ENCODE measurements at places on chromosomes 7 and 10. TPM values are rescaled to one million over a fixed set of nuclear protein-coding genes. Genes with fewer than 3 reads are reported as not detected.

TRDMT1 gene
- 7.9 TPM for polyA plus RNA-seq

DNA sequence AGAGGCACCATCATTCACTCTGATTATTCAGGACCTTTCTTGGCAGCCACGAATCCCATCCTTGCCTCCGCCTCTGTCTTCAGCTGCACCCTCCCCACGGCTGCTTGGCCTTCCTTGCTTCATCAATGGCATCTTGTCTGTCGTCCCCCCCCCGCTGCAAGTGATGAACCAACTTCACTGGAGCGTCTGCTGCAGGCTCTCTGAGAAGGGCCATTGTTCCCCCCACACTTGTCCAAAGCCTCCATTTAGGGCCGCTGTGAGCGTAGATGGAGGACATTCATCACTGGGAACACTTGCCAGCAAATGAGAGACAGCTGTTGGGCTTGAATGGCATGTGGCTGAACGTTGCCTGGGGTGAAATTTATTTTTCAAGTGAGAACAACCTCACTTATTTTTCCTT is 20.1 kb downstream of the AFAP1L2 start:
- DNase-seq: peak; percentile 51

GAD2 gene
- not detected for polyA plus RNA-seq

- no peak for DNase-seq
Measured at GRCh38 chr10:31314256-31315150, 4.5 kb upstream of the ZEB1 start.

- no peak for DNase-seq
Measured at GRCh38 chr10:80167471-80168161, 35.1 kb downstream of the PLAC9 start.

DNA sequence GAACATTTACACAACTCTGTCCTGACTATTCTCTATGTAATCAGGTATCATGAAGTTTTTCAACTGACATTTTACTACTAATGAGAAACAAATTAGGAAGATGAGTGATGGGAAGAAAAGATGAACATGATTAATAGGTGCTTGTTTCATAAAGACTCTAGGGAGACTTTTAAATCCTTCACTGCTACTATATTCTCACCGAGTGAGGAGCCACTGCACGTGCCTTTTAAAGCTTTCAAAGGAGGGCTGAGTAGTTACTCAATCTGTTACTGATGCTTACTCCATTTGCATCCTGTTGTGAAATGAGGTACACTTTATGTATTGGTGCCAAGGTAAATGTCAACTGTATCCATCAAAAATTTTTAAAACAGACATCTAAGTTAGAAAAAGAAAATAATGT is 1.3 kb upstream of the COMMD3 start:
- DNase-seq: no peak

CPA4 gene
- polyA plus RNA-seq: 1.2 TPM

CAMK1D gene
- 4.1 TPM for polyA plus RNA-seq

GRCh38 chr10:102779680-102780526 is 36.2 kb downstream of the WBP1L start:
- DNase-seq: no peak

DNA sequence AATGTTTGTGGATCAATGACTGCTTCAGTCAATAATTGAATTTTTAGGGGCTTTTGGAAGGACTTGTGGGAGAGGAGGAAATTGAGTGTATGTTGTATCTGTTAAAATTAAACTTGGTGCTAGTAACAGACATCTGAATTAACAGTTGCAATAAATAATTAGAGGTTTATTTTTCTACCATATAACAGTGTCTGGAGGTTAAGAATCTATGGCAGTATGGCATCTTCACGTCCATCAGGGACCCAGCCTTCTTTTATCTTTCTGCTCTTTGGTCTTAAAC is 72.8 kb upstream of the HABP2 start:
- DNase-seq: no peak

EN2 gene
- polyA plus RNA-seq: 0.70 TPM

- no peak for DNase-seq
Measured at GRCh38 chr7:133300811-133301210, 47.9 kb downstream of the EXOC4 start.

- DNase-seq: no peak
Measured at GRCh38 chr7:45695249-45695995, 121.3 kb downstream of the ADCY1 start.

AKR1E2 gene
- 2.9 TPM for polyA plus RNA-seq

DNA sequence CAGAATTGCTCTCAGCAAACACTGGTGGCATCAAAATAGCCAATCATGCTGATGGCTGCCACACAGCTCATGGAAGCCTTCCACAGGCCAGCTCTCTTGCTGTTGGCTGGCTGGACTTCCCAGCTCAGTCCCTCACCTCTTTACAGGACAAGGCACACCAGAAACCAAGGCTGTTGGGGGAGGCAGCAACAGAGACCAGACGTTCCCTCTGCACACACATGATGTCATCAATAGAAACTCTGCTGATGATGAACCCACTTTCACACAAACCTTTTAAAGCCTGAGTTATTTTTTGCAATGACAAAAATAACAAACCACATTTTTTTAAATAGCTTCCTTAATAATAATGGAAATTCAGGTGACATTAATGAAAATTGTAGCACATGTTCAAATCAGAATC is 300.9 kb upstream of the C7orf33 start:
- no peak for DNase-seq

PPP1R3C gene
- polyA plus RNA-seq: 104 TPM

FAM237B gene
- 0.08 TPM for polyA plus RNA-seq

CALML3 gene
- 0.10 TPM for polyA plus RNA-seq

DNA sequence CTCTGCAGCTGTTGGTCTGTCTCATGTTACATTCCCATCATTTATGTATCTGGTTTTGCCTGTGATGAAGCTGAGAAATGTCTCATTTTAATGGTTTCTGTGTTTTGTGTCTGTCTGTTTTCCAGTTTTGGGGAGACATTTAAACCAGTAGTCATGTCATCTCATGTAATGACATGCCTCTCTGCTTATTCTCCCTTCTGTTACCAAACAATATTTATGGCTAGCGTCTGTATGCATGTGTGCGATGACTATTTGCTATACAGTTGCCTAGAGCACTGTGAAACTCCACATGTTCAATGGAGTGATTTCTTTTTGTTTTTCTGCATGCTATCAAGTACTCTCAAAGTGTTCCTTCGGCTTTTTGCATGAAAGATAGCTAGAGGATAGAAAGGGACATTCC is 132.0 kb downstream of the ST7 start:
- no peak for DNase-seq

- DNase-seq: peak; percentile 79
Measured at GRCh38 chr10:124736491-124737136, 7.6 kb downstream of the FAM53B start.

GRCh38 chr7:130227883-130228575 is 20.4 kb downstream of the SSMEM1 start:
- DNase-seq: no peak

NPY gene
- polyA plus RNA-seq: 18.0 TPM

All from muscle of back (tissue), 13 donors.